ENCODE measurements at places on chromosomes 13 and 19.
A peak's percentile ranks its signal among the peaks of the same experiment; 100 is the strongest.

DNA sequence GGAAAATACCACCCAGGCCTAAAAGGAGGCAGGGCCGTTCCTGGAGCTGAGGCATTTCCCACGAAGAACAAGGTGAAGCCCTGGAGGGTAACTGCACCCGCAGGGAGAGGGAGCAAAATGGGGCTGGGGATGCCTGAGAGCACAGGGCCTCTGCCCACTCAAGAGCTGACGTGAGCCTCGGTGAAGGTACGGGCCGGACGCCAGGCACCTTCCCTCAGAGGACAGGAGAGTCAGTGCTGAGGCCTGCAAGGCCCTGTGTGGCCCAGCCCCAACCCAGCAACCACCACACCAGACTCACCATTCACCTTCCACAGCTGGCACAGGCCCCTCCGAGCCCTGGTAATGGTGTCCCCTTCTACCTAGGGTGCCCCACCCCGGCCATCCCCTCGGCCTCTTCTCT, 36.3 kb downstream of the DNMT1 start:
- no peak for DNase-seq

DNA sequence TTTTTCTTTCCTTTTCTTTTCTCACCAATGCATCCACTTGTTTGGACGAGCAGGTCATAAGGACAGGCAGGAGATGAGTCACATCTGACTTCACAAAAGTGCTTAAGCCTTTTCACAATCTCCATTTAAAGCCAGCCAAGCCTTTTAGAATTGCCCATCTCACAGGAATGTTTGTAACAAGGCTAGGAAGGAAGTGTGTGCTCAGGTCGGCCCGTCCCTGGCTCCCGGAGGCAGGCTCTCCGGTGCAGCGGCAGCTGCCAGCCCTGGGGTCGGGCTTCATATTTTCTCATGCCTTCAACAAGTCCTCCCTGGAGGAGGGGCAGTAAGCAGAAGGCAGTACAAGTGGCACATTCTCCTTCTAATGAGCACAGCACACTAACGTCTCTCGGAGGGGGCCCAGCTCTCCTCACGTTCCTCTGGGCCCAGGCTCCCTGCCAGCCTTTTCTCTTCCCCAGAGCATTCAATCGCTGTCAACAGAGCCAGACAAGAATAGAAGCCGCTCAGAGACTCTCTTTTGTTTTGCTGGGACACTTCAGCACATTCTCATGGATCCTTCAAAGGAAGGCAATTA, 180.5 kb downstream of the COL4A1 start:
- DNase-seq = peak; percentile 85

DNA sequence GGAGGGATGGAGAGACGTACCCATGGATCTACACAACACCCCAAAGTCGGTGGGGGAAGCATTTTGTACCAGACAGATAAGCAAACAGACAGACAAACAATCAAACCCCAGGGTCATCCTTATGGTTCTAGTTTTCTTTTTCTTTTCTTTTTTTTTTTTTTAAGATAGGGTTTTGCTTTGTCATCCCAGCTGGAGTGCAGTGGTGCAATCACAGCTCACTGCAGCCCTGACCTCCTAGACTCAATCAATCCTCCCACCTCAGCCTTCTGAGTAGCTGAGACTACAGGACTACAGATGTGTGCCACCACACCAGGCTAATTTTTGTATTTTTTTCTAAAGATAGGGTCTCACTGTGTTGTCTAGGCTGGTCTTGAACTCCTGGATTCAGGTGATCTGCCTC, 17.9 kb upstream of the FBL start:
- no peak for DNase-seq

- no peak for DNase-seq
Observed at GRCh38 chr13:44158881-44159632, 214.6 kb upstream of the SERP2 start.

- no peak for DNase-seq
Observed at GRCh38 chr19:19176950-19177349, 6.9 kb upstream of the MEF2B start.

GRCh38 chr19:27762933-27763332, 1450.0 kb downstream of the UQCRFS1 start:
- DNase-seq = no peak

- peak; percentile 73 for DNase-seq
Observed at GRCh38 chr19:39413911-39414608, 1.6 kb downstream of the PLEKHG2 start.

GRCh38 chr19:2659856-2660432, 42.5 kb downstream of the GNG7 start:
- peak; percentile 42 for DNase-seq

DNA sequence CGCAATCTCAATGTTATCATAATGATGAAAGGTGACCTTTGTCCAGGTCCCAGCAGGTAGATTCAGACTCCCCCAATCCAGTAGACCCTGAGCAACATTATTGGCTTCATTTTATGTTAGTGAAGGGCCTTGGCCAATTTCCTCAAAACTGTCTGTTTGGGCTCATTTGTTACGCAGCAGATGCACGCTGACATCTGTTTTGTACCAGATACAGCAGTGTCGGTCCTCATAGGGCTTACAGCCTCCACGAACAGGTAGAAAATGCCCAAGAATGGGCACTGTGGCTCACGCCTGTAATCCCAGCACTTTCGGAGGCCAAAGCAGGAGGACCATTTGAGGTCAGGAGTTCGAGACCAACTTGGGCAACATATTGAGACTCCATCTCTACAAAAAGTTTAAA, 13.1 kb upstream of the NMRK2 start:
- no peak for DNase-seq

GRCh38 chr19:30118760-30119159, 176.7 kb downstream of the URI1 start:
- DNase-seq = no peak

GRCh38 chr19:47109541-47110375, 3.8 kb downstream of the ZC3H4 start:
- DNase-seq = peak; percentile 39

DNA sequence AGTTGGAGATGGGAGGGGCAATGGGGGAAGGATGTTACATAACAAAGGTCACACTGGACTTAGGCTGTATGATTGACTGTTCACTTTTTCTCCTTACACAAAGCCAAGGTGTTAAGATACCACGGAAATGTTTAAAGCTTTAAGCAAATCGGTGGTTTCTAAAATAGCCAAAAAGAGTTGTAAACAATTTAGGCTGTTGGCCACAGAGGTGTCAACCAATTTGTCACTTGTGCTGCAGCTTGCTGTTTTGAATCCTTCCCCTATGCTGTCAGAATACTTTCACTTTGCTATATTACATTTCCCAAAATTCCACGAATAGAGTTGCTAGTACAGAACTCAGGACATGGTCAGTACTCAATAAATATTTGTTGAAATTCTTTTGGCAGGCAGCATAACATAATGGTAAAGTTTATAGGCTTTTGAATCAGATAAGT, 149.3 kb downstream of the VWA8 start:
- no peak for DNase-seq

GRCh38 chr13:33764716-33765115, 53.2 kb upstream of the RFC3 start:
- no peak for DNase-seq

DNA sequence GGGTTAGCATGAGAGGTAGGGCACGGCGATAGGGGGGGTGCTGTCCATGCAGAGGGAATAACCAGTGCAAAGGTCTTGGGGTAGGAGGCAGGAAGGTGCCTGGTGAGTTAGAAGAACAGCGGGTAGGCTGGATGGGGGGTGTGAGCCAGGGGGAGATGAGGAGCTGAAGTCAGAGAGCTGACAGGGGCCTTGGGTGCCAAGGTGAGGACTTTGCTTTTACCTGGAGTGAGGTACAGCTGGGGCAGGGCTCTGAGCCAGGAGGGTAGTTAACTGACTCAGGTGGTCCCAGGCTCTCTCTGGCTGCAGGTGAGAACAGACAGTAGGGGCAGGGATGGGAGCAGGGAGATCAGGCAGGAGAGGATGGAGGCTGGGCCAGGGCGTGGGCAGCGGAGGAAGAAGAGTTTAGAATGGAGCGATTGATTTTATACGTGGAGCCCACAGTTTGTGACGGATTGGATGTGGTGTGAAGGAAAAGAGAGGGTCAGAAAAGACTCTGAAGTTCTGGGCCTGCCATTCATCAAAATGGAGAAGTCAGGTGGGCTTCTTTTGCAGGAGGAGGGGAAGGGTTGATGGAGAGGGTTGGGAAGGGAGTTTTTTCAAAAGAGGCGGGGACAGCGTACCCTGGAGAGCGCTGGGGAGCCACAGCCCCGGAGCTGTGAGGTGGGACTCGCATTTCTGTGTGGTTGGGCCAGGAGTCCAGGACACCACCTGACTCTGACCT, 1.2 kb upstream of the GRAMD1A start:
- DNase-seq = peak; percentile 68

DNA sequence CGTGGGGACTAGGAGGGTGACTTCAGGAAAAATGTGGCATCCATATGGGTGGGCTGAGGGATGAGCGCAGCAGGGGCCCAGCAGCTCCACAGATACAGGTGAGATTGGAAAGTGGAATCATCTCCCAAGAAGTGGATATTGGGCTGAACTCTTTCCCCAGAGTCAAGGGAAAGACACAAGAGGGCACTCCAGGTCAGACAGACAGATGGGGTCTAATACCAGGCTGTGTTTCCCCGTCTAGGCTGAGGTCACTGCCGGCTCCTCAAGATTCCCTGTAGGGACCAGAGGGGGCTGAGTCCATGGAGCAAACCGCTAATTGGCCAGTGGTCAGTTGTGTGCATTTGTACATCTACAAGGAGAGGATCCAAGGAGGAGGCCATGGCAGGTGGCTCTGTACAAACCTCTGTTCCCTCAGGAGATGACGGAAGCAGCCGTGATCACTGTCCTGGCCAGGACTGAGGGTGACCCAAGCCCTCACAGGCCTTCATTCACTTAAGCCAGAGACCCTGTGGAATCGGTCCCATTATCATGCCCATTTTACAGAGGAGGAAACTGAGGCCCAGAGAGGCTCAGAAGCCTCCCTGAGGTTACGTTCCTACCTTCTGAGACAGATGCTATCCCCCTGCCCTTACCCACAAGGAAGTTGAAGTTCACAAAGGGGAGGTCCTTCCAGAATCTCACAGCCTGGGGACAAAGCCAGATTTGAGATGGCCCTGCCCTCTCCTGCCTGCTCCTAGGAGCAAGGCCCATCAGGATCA, 14.9 kb upstream of the IGLON5 start:
- DNase-seq = peak; percentile 60

DNA sequence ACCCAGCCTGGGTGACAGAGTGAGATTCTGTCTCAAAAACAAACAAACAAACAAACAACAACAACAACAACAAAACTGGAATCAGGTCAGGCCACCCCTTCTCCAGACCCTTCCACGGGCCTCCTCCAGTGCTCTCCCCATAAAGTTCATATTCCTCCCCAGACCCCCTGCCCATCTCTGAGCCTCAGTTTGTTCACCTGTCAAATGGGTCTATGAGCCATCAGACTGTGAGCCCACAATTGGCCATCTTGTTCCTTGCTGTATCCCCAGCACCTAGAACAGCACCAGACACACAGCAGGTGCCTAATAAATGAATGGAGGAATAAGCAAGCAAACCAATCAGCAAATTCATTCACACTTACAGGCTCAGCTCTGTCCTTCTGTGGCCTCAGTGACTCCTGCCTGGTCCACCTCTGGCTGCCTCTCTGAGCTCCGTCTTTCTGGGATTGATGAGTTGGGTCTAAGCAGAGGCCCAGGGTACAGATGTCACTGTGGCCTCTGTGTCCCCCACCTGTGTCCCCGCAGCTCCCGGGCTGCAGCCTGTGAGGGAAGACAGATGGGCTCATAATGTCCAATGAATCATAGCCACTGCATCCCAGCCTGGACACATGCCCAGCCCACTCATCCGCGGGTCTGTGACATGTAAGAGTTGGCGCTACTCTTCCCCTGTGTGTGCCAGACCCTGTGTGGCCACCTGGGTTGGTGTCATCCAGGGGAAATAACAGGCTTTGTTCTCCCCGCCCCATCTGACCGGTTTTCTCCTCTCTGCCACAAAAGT, 19.6 kb upstream of the PTPRS start:
- DNase-seq = no peak

DNA sequence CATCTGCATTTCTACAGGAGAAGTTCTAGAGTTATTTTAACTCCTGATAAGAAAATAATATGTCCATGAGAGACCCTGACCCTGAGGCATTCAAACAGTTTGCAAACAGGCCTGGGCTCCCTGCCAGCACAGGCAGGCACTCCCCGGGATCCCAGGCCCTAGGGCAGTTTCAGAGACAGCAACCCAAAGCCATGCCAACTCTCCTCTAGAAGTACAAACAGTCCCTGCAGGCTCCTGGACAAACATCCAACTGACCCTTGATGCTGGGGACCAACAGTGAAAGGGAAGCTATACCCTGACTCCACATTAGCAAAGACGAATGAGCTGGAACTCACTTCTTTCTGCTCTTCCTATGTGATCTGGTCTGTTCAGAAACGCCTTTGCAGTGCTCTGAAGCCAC, 44.8 kb downstream of the CCDC70 start:
- no peak for DNase-seq

DNA sequence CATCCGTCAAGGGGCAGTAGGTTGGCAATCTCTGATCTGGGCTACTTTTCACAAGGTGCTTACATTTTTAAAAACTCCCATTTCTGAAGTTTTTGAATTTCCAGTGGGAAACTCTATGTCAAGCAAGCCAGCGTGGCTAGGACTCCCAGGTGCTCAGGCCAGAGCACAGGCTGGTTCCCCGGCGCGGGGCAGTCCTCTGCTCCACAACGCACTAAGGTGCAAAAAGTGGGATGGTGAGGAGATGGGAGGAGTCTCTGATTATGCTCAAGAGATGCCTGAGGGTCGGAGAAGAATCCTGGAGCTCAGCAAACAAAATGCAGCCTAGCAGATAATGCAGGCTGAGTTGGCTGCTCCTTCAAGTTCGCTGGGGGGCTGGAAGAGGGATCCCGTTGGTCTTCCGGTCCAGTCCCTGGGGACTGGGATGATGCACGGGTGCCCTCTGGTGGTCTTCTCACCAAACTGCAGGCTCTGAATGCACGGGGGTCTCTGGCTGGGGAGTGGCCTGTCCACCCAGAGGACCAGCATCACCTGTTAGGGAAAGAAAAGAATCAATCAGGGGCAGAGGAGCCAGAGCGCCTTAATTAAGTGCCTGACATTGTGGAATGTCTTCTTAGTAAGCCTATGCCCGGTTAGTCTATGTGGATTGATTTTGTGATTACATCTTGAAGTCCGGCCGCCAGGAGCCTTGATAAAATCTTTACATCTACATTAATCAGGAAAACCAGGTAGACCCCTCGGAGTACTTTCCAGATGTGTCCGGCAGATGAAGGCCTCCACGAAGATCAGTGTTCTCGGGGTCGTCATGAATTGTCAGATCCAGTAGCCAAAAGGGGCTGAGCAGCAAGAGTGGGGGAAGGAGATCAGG, 244.4 kb upstream of the MAB21L1 start:
- DNase-seq = peak; percentile 93

- DNase-seq = no peak
Observed at GRCh38 chr13:76225815-76226489, 589.8 kb downstream of the LMO7 start.

- DNase-seq = no peak
Observed at GRCh38 chr19:38125238-38125637, 98.8 kb downstream of the DPF1 start.

DNA sequence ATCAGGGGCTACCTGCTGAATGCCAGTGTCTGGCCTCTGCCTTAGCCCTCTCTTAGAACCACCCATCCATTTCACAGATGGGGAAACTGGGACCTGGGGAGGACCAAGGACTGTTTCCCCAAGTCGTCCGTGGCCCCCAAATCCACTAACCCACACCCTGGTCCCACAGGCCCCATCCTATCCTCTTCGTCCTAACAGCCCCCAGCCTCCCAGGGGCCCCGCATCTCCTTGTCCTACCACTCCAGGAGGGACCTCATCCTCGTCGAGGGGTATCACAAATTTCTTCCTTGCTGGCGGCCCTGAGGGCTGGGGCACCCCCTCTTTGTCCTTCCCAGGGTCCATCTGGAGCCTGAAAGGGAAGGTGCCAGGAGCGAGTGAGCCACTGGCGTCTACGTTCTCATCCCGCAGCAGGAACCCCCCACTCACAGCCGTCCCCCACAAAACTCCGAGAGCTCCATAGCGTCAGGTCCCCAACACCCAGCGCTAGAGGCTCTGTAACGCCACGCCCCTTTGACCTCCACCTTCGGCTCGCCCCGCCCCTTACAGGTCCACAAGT, 606 bp downstream of the ERCC1 start:
- DNase-seq = no peak

Measured in retina (tissue), 1 donor.